ENCODE measurements at places on chromosomes 11 and 22.

DNA sequence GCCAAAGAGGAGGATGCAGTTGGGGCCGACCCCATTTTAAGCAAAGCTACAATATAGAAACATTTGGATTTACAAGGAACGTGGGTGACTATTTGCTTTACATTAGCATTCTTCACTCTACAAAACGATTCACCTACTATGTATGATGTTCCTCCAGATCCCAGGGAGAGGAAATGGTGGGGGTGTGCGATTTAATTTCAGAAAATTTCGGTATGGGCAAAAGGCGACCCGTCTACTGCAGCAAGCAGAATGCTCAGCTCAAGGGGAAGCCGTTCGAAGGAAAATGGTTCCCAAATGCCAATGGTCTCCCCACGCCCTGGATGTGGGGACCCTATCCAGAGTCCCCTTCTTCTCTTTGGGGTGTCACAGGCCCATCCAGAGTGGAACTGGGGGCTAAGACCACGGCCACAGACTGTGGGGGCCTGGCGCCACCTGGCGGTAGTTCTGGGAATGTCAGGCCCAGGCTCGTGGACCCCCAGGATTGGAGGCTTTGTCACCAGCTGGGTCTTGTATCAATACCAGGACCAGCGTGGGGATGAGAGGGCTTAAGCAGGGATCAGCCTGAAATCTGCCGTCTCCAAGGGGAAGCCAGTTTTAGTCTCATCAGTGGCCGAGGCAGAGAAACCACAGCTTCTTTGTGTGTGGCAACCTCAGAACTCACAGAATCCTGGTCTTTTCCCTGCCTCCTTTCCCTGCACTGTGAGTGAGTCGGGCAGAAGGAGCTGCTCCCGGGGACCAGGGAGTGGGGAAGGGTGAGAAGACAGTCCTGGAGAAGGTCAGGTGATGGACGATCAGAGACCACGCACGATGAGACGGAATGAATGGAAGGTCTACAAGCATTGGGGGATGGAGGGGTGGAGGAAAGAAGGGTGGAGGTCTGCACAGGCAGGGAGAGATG, 8.4 kb downstream of the LRRC10B start:
- H3K4me3 ChIP-seq, result peak overlapping the region; percentile 3
- DNase-seq, result peak; percentile 29
- no peaks in the 10 kb centered on the region for H3K36me3 ChIP-seq
- H3K4me1 ChIP-seq, result peaks cover 8% of the 10 kb centered on the region
- no peak overlapping the region for H3K27ac ChIP-seq

DNA sequence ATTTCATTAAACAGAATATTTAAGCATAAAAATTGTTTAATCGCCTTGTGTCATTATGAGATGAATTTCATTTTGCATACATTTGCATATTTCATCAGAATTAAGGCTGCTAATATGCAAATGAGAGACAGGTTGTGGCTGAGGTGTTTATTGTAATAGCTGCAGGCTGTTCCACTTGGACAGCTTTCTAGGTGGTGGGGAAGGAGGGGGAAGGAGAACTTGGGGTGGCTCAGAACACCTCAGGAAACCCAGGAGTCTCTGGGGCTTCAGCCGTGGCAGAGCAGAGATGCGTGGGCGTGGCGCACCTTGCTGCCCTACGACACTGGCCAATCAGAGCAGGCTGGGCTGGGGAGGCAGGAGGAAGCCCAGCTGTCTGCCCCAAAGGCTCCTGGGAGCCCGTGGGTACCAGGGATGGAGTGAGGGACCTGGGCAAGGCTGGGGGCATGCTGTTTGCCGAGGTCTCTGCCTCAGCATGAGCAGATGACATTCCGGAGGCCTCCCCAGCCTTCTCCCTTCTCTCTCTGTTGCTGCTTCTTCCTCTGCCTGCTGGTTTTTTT, 542.9 kb downstream of the MN1 start:
- no peak overlapping the region for H3K27ac ChIP-seq
- DNase-seq, result no peak
- H3K4me3 ChIP-seq, result no peak overlapping the region
- no peaks in the 10 kb centered on the region for H3K27me3 ChIP-seq
- no peaks in the 10 kb centered on the region for H3K4me1 ChIP-seq

DNA sequence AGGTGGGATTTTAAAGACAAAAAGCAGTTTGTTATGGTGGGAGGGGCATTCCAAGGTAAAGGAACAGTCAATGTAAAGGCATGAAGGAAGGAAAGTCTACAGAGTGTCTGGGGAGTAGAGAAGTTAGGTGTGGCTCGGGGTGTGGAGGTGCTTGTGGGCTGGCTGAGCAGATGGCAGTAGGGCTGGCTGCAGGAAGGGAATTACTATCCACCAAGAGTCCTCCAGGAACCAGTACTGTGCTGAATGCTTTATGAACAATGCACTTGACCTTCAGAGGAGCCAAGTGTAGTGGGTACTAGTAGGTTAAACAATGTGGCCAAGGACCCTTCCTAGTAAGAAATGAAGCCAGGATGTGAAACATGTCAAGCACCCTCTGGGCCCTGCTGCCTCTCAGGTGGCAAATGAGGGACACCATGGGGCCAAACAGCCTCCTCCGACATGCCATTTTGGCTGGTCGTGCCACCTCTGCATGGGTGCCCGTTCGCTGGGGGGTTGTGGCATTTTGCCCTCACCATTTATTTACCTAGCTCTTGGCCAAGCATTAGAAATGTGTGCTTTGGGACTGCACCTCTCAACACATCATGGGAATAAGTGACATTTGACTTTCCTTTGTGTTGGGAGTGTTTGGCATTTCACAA, 123.6 kb upstream of the TENM4 start:
- no peak overlapping the region for H3K4me3 ChIP-seq
- no peak for DNase-seq

- no peak overlapping the region for H3K27ac ChIP-seq
- no peak for DNase-seq
These were observed 69.9 kb downstream of the MPPED1 start for GRCh38 chr22:43481568-43482317.

- no peak overlapping the region for H3K4me3 ChIP-seq
- H3K36me3 ChIP-seq, result no peaks in the 10 kb centered on the region
- no peaks in the 10 kb centered on the region for H3K27me3 ChIP-seq
- H3K27ac ChIP-seq, result no peak overlapping the region
These were observed 40.2 kb downstream of the CACNA1I start for GRCh38 chr22:39610766-39611165.

- H3K36me3 ChIP-seq, result peaks cover 8% of the 10 kb centered on the region
- no peak overlapping the region for H3K27ac ChIP-seq
- DNase-seq, result peak; percentile 5
- H3K27me3 ChIP-seq, result no peaks in the 10 kb centered on the region
- no peaks in the 10 kb centered on the region for H3K4me1 ChIP-seq
- H3K4me3 ChIP-seq, result no peak overlapping the region
These were observed 31.5 kb downstream of the KIAA0930 start for GRCh38 chr22:45208993-45209838.

DNA sequence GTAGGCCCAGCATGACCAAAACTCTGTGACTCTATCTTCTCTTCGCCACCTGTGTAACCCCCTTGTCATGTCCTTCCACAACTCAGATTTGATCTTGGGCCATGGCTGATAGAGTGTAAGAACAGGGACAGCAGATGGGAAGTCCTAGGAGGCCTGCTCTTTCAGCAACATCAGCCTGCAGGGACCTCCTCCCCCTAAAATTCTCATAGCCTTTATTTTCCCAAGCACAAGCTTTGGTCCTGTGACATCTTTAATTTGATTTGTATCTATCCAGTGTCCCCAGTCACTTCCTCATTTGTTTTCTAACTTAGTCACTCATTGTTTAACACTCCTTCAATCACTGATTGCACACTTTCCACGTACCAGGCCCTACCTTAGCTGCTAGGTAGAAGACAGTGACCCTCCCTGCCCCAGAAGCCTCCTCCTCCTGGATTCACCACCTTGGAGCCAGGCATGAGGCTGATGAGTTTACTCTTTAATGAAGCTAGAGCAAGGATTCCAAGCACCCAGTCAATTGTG, 5.3 kb downstream of the UBQLN3 start:
- no peak for DNase-seq
- no peaks in the 10 kb centered on the region for H3K27me3 ChIP-seq
- H3K4me3 ChIP-seq, result no peak overlapping the region

DNA sequence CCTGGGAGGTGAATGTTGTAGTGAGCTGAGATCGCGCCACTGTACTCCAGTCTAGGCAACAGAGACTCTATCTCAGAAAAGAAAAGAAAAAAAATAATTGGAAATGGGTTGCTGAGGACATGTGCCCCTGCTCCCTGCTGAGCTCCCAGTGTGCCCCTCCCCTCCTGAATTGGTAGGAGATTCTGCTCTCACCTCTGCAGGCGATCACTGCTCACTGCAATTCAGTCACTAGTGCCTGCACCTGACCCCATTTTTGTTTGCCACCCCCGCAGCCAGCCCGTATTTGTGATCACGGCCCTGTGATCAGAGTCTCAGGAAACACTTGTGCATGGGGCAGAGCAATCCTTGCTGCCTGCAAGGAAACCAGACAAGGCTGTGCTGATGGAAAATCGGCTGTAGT, 16.3 kb upstream of the SEC14L3 start:
- no peak overlapping the region for H3K27ac ChIP-seq
- no peaks in the 10 kb centered on the region for H3K4me1 ChIP-seq
- no peak for DNase-seq
- no peak overlapping the region for H3K4me3 ChIP-seq
- no peaks in the 10 kb centered on the region for H3K27me3 ChIP-seq

- no peak overlapping the region for H3K27ac ChIP-seq
- no peak overlapping the region for H3K4me3 ChIP-seq
- no peak for DNase-seq
- H3K4me1 ChIP-seq, result peaks cover 4% of the 10 kb centered on the region
- H3K36me3 ChIP-seq, result peaks cover 8% of the 10 kb centered on the region
- H3K27me3 ChIP-seq, result no peaks in the 10 kb centered on the region
These were observed 35.7 kb upstream of the LRRC10B start for GRCh38 chr11:61472868-61473267.

- no peaks in the 10 kb centered on the region for H3K27me3 ChIP-seq
- no peak for DNase-seq
- H3K4me1 ChIP-seq, result no peaks in the 10 kb centered on the region
- no peak overlapping the region for H3K27ac ChIP-seq
- H3K36me3 ChIP-seq, result no peaks in the 10 kb centered on the region
These were observed 155.1 kb upstream of the BLID start for GRCh38 chr11:122271137-122271536.

GRCh38 chr11:113106507-113106906, 145.3 kb downstream of the NCAM1 start:
- H3K36me3 ChIP-seq, result no peaks in the 10 kb centered on the region
- no peaks in the 10 kb centered on the region for H3K27me3 ChIP-seq
- H3K4me3 ChIP-seq, result no peak overlapping the region
- H3K4me1 ChIP-seq, result no peaks in the 10 kb centered on the region
- H3K27ac ChIP-seq, result no peak overlapping the region
- no peak for DNase-seq

DNA sequence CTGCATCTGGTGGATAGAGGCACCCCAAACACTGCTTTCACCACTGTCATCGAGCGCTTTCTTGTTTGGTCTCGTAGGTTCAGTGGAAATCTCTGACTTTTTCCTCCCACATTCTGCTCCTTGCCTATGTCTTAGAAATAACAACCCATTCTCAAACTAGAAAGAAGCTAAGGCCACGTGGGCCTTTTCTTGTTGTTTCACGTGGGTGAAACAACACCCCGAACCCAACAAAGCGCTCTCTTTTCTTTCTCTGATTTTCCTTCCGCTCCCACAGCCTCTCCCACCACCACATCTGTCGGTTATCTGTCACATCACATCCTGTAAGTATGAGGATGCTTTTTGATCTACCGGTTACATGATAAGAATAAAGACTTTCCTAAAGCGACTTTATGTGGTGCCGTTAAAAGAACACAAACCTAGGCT, 77.1 kb downstream of the LINC01488 start:
- no peak for DNase-seq
- H3K36me3 ChIP-seq, result no peaks in the 10 kb centered on the region
- H3K27me3 ChIP-seq, result no peaks in the 10 kb centered on the region
- H3K4me1 ChIP-seq, result peaks cover 16% of the 10 kb centered on the region

DNA sequence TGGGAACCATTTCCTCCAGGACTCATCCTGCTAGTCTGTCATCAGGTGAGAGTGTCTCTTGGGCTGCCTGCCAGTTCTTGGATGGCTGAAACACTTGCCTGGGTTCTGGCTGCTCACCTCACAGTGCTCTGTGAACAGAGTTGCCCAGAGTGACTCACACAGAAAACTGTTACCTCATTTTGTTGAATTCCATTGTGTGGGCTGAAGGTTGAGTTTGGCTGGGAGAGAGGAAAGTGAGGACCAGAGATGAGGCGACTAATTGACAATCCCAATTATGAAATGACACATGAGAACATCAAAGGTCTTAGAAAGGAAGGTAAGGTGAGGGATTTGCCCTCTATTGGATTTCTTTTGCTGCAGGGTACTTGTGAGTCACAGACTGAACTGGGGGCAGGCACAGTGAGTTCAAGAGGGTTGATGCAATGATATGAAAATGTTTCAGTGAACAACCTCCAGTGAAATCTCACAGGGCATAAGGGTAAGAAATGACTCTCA, 20.2 kb upstream of the CALCB start:
- no peak for DNase-seq
- no peak overlapping the region for H3K27ac ChIP-seq
- no peaks in the 10 kb centered on the region for H3K27me3 ChIP-seq
- no peak overlapping the region for H3K4me3 ChIP-seq
- no peaks in the 10 kb centered on the region for H3K4me1 ChIP-seq
- no peaks in the 10 kb centered on the region for H3K36me3 ChIP-seq

GRCh38 chr22:35894464-35894878, 134.2 kb downstream of the RBFOX2 start:
- H3K4me3 ChIP-seq, result no peak overlapping the region
- no peaks in the 10 kb centered on the region for H3K4me1 ChIP-seq
- no peak for DNase-seq
- H3K36me3 ChIP-seq, result no peaks in the 10 kb centered on the region
- peaks cover 8% of the 10 kb centered on the region for H3K27me3 ChIP-seq

DNA sequence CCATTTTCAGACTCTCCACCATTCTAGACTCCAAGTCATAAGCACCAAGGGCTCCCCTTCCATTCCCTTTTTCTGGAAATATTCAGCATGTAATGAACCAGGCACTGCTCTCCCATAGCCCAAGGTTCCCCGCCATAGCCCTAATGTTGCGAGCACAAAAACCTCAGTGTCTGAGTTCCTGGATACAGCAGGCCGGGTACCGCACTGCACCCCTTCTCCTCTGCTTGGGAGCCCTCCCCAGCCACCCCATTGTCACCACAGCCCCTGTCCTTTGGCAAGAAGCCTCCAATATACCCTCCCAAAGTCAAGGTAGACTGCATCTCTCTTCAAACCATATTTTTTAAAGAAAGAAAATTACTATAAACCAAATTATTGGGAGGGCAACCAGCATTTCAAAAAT, 1341.1 kb downstream of the BRD1 start:
- no peaks in the 10 kb centered on the region for H3K36me3 ChIP-seq
- no peaks in the 10 kb centered on the region for H3K4me1 ChIP-seq
- no peak overlapping the region for H3K27ac ChIP-seq
- no peak overlapping the region for H3K4me3 ChIP-seq
- H3K27me3 ChIP-seq, result peaks cover 14% of the 10 kb centered on the region

GRCh38 chr11:100961633-100962032, 168.0 kb downstream of the PGR start:
- H3K27me3 ChIP-seq, result no peaks in the 10 kb centered on the region
- H3K36me3 ChIP-seq, result no peaks in the 10 kb centered on the region
- no peak overlapping the region for H3K4me3 ChIP-seq
- H3K27ac ChIP-seq, result no peak overlapping the region
- no peaks in the 10 kb centered on the region for H3K4me1 ChIP-seq
